ENCODE measurements at places on chromosomes 5 and 9. TPM values are rescaled to one million over a fixed set of nuclear protein-coding genes. Genes with fewer than 3 reads are reported as not detected.

LCN1 gene
- polyA plus RNA-seq, result not detected

MCC gene
- 4.6 TPM for polyA plus RNA-seq

PDCD1LG2 gene
- not detected for polyA plus RNA-seq

RLN1 gene
- polyA plus RNA-seq, result 1.4 TPM

C5 gene
- 0.71 TPM for polyA plus RNA-seq

PCA3 gene
- polyA plus RNA-seq, result not detected

SPATA31D3 gene
- polyA plus RNA-seq, result not detected

SLC6A18 gene
- polyA plus RNA-seq, result not detected

- peaks cover 6% of the 10 kb centered on the region for H3K27me3 ChIP-seq
- no peak for DNase-seq
- H3K4me1 ChIP-seq, result no peaks in the 10 kb centered on the region
- no peak overlapping the region for H3K4me3 ChIP-seq
- H3K36me3 ChIP-seq, result no peaks in the 10 kb centered on the region
- no peak overlapping the region for H3K27ac ChIP-seq
Measured at GRCh38 chr5:39640552-39640951, 215.8 kb upstream of the DAB2 start.

- H3K4me1 ChIP-seq, result peaks cover 41% of the 10 kb centered on the region
- H3K36me3 ChIP-seq, result no peaks in the 10 kb centered on the region
- peaks cover 10% of the 10 kb centered on the region for H3K27me3 ChIP-seq
- H3K27ac ChIP-seq, result no peak overlapping the region
- no peak overlapping the region for H3K4me3 ChIP-seq
- DNase-seq, result no peak
Measured at GRCh38 chr9:105142406-105143135, 101.9 kb upstream of the SLC44A1 start.

- H3K27me3 ChIP-seq, result no peaks in the 10 kb centered on the region
- DNase-seq, result no peak
- no peaks in the 10 kb centered on the region for H3K4me1 ChIP-seq
Measured at GRCh38 chr5:174221436-174221835, 175.9 kb downstream of the NSG2 start.

GRCh38 chr9:91028166-91028827 lies 226.7 kb downstream of the SYK start:
- no peak overlapping the region for H3K27ac ChIP-seq
- peaks cover 1% of the 10 kb centered on the region for H3K4me1 ChIP-seq
- H3K36me3 ChIP-seq, result no peaks in the 10 kb centered on the region
- DNase-seq, result no peak
- peaks cover 14% of the 10 kb centered on the region for H3K27me3 ChIP-seq

DNA sequence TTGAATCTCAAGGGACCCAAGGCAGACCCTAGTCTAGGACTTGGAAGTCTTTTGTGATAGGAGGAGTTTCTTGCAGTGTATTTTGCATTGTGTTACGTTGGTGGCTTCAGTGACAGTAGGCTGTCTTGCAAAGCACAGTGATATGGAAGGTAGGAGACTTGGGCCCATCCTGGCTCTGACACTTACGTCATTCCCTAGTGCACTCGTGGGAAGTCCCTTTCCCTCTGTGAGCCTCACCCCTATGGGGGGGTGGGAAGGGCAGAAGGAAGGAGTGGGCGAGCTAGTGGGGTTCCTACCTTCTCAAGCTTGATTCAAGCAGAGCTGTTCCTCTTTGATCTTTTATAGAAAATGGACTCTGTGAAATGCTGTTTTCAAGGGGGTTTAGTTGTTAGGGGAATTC lies 9.2 kb upstream of the TEX53 start:
- H3K27ac ChIP-seq, result no peak overlapping the region
- no peak for DNase-seq
- H3K27me3 ChIP-seq, result peaks cover 8% of the 10 kb centered on the region
- no peak overlapping the region for H3K4me3 ChIP-seq
- peaks cover 4% of the 10 kb centered on the region for H3K4me1 ChIP-seq
- H3K36me3 ChIP-seq, result no peaks in the 10 kb centered on the region

- H3K36me3 ChIP-seq, result no peaks in the 10 kb centered on the region
- no peaks in the 10 kb centered on the region for H3K27me3 ChIP-seq
- no peak for DNase-seq
- H3K4me1 ChIP-seq, result peaks cover 36% of the 10 kb centered on the region
- no peak overlapping the region for H3K4me3 ChIP-seq
Measured at GRCh38 chr5:173919443-173919842, 31.3 kb downstream of the CPEB4 start.

DNA sequence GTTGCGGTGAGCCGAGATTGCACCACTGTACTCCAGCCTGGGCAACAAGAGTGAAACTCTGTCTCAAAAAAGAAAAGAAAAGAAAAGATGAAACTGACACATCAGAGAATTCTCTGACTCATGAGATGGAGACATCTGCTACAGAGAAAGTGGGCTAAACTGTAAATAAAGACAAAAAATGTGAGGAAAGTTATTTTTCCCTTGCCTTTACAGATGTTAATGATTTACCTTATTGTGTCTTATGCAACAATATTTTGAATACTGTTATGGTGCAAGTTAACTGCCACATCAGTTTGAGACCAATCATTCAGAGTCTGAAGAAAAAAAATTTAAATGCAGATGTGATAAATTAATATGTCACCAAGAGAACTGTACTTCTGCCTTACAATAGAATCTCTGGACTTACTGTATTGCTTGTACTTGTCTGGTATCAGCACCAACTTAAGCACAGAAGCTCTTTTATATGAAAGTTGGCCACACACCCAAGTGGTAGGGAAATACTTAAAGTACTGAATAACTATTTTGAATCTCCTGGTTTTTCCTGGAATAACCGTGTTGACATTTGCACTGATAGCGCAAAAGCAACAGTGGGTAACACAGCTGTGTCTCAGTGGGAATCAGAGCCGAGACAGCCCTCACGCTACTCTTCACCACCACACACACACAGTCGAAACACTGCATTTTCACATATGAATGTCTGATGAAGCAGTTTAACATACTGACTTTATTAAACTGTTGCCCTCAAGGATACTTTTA lies 169.9 kb downstream of the FANCC start:
- no peak overlapping the region for H3K4me3 ChIP-seq
- H3K4me1 ChIP-seq, result no peaks in the 10 kb centered on the region
- no peak overlapping the region for H3K27ac ChIP-seq
- no peaks in the 10 kb centered on the region for H3K27me3 ChIP-seq
- DNase-seq, result no peak
- H3K36me3 ChIP-seq, result peaks cover 22% of the 10 kb centered on the region

DNA sequence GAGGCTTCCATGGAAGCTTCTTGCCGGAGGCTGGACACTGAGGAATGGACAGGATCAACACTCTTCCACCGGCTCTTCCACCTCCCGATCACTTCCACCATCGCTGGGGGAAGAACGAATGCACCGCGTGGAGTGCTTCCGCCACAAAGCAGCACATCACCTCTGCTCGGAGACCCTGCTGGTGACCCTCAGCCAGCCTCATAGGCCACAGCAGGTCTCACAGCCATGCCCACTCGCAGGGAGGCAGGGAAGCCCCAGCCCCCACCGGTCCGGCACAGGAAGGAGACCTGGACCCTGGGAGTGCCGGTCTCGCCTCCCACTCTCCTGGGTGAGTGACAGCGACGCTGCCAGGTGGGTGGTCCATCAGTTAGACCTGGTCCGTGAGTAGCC lies 4.7 kb downstream of the MRPL36 start:
- H3K27me3 ChIP-seq, result no peaks in the 10 kb centered on the region
- no peak for DNase-seq
- H3K4me3 ChIP-seq, result no peak overlapping the region
- H3K27ac ChIP-seq, result peak overlapping the region; percentile 81
- peaks cover 67% of the 10 kb centered on the region for H3K4me1 ChIP-seq

DNA sequence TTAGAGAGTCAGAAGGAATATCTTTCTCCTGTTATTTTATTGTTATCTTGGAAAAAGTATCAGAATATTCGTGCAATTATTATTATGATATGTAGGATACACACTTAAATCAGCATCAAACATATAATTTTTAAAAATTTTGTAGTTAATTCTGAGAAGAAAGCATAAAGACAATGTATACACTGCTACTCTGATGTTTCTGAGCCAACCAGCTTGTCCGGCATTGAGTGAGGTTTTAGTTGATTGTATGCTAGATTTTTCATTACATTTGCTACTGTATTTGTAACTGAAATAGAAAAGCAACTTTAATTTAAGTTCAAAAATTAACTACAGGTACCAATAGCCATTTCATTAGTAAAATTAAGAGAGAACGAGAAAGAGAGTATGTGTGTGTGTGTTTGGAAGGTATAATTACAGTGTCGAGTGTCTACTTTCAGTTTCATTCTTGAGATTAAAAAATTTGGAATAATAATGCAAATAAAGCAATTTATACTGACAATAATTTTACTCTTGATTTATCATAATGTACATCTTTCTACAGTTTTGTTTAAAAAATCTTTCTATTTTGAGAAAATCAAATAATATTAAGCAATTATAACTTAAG lies 160.4 kb upstream of the CDH12 start:
- H3K4me1 ChIP-seq, result no peaks in the 10 kb centered on the region
- H3K4me3 ChIP-seq, result peak overlapping the region; percentile 90
- peak overlapping the region; percentile 70 for H3K27ac ChIP-seq
- H3K27me3 ChIP-seq, result no peaks in the 10 kb centered on the region

GRCh38 chr5:176806137-176806536 lies 4.2 kb upstream of the UNC5A start:
- no peaks in the 10 kb centered on the region for H3K36me3 ChIP-seq
- peaks cover 10% of the 10 kb centered on the region for H3K4me1 ChIP-seq
- peaks cover 48% of the 10 kb centered on the region for H3K27me3 ChIP-seq
- H3K4me3 ChIP-seq, result no peak overlapping the region

DNA sequence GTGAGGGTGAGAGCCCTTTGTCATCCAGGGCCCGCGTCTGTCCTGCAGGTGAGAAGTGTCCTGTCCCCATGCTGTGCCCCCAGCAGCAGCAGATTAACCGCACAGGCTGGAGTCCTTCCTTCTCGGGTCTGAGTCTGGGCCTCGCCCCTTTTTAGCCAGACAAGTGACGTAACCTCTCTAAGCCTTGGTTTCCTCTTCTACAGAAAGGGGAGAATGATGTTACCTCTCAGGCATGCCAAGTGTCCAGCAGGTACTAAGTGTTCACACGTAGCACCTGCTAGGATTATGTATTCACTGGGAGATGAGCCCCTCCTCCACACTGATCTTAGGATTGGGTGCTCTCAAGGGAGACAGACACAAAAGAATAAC lies 6.9 kb downstream of the NEURL1B start:
- H3K4me1 ChIP-seq, result no peaks in the 10 kb centered on the region
- DNase-seq, result no peak
- no peak overlapping the region for H3K27ac ChIP-seq
- H3K36me3 ChIP-seq, result no peaks in the 10 kb centered on the region
- peaks cover 13% of the 10 kb centered on the region for H3K27me3 ChIP-seq

DNA sequence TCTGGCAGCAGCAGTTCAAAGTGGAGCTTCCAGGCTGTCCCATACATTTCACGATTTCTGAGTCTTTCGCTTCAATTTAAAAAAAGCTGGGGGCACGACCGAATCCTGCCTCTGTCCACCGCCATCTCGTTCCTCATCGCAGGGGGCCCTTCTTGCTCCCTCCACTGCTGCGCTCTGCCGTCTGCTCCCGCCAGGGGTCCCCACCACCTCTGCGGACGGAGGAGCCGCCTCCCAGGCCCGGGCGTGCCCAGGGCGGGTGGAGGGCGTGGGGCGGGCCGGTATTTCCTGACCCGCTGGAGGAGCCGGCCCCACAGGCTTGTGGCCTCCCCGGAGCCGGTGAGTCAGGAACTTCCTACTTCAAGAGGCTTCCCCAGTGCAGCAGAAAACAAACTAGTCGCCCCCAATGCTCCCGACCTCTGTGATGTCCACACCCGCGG lies 50.4 kb downstream of the USP20 start:
- peaks cover 67% of the 10 kb centered on the region for H3K4me1 ChIP-seq
- DNase-seq, result peak; percentile 80
- peak overlapping the region; percentile 94 for H3K4me3 ChIP-seq
- H3K36me3 ChIP-seq, result peaks cover 2% of the 10 kb centered on the region

DNA sequence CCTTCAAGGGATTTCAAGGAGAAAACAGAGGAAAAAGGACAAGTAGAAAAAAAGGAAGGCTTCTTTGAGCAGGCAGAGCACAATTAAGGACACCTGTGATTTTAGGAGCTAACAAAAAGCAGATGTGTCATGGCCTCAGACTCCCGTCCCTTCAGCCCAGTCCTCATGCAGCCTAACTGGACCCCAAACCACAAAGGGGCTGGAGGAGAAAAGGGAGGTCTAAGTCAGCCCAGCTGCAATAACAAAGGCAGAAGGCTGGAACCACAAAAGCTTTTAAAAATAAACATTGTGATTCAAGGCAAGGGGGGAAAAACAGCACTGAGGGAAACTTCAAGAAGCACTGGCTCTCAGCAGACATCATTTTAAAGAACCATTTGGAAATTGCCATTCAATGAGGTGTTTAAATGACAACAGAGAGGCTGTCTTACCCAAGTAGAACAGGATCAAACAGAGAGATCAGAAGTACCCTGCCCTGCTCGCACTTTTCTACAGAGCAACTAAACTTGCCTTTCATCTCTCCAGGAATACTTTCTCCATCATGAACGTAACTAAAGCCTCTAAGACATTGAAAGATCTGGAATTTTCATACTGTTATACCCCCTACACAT lies 89.3 kb downstream of the SEMA5A start:
- peaks cover 2% of the 10 kb centered on the region for H3K27me3 ChIP-seq
- no peak overlapping the region for H3K4me3 ChIP-seq
- no peak for DNase-seq

- no peaks in the 10 kb centered on the region for H3K36me3 ChIP-seq
- no peak for DNase-seq
- H3K27ac ChIP-seq, result no peak overlapping the region
- no peak overlapping the region for H3K4me3 ChIP-seq
Measured at GRCh38 chr5:72070529-72070928, 36.7 kb upstream of the MAP1B start.

DNA sequence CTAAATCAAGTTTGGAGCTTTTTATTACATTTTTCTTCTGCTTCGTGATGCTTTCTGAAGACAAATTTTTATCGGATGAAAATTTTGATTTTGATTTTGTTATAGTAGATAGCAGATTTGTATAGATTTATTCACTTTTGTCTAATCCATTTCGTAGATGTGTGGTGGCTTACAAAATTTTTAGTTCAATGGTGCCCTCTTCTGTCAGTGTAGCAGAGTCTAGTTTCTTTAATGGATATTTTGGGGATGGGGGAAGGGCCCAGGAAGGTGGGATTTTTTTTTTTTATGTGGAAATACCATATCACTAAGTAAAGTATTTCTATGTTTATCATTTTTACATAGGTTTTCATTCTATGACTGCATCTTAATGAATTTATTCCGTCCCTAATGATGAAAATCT lies 259.9 kb upstream of the TARS1 start:
- no peaks in the 10 kb centered on the region for H3K4me1 ChIP-seq
- no peaks in the 10 kb centered on the region for H3K27me3 ChIP-seq
- no peak overlapping the region for H3K27ac ChIP-seq
